ENCODE measurements at places on chromosomes 5 and 9.

- DNase-seq: no peak
Measured at GRCh38 chr9:126155756-126156664, 170.6 kb upstream of the MVB12B start.

GRCh38 chr5:136028782-136029742 is at the start of gene TGFBI:
TGFBI (plus strand) TSS chr5:136028988; CDS start chr5:136029056, 68 bp downstream.
- DNase-seq: no peak

- no peak for DNase-seq
Measured at GRCh38 chr5:142326480-142326938, 1.7 kb upstream of the SPRY4 start.

- DNase-seq: peak; percentile 71
Measured at GRCh38 chr5:169980418-169981053, at the start of gene INSYN2B. INSYN2B (minus strand) TSS chr5:169980495; CDS start chr5:169883898, 96,597 bp downstream.

- DNase-seq: no peak
Measured at GRCh38 chr9:121853617-121854395, 202.4 kb downstream of the DAB2IP start.
